Activated naive CD8-positive, alpha-beta T cell treated with anti-CD3 and anti-CD28 coated beads, Interleukin-2, amount 50 U/mL, for 24 hours (primary cell): ENCODE measurements at places on chromosomes 1 and 21.

DNA sequence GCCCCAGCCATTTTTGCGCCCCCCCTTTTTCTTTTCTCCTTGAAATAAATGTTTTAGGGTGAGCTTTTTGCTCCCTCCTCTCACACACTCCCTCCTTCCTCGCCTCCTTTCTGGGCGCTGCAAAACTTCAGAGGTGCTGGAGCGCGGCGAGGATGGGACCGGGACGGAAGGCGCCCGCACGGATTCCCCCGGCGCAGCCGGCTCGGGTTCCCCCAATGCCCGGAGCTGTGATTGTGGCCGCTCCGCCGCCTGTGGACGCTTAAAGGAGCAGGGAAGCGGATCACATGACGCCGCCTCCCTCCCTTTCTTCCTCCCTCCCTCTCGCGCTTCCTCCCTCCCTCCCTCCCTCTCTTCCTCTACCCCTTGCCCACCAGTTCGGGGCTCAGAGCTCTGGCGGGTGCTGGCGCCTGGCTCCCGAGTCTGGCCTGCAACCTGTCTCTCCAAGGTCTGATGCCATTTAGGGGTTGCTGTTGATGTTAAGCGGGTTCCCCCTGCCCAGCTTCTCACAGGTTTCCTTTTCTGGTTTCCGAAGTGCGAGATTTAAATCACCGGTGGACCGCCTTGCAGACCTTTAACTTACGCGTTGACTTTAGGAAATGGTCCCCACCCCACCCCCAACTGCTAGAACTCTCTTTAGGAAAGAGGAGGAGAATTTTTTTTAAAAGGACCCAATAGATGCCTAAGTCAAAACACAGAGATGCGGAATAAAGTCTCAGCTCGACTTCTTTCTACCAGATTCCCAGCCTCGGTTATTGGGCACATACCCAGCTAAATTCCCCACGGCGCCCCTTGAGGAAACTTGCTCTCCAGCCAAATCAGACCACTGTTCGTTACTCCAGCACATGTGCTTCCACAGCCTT is at the start of gene WLS:
WLS (minus strand) TSS at position 235 of the 860 bp plus-strand sequence; CDS start at position 11, 224 bp downstream.
- peak; percentile 8 for DNase-seq

GRCh38 chr1:221203224-221204054 is 324.2 kb downstream of the HLX start:
- peak; percentile 75 for DNase-seq

- DNase-seq = no peak
Measured at GRCh38 chr21:39016740-39017315, 166.4 kb downstream of the PSMG1 start.

GRCh38 chr1:110765640-110766335 is 91.0 kb upstream of the KCNA3 start:
- DNase-seq = peak; percentile 44

GRCh38 chr1:60156371-60156770 is 82.8 kb upstream of the C1orf87 start:
- no peak for DNase-seq

- no peak for DNase-seq
Measured at GRCh38 chr1:208045463-208046260, 134.7 kb upstream of the CD34 start.

GRCh38 chr1:66778969-66779368 is 22.1 kb downstream of the INSL5 start:
- no peak for DNase-seq

- no peak for DNase-seq
Measured at GRCh38 chr1:181504399-181504842, 21.1 kb downstream of the CACNA1E start.

GRCh38 chr1:12532405-12533315 is 85.3 kb downstream of the DHRS3 start:
- DNase-seq = no peak

- DNase-seq = no peak
Measured at GRCh38 chr1:208917723-208918122, 665.8 kb upstream of the CAMK1G start.

- DNase-seq = no peak
Measured at GRCh38 chr1:22196041-22196440, 53.1 kb upstream of the WNT4 start.

DNA sequence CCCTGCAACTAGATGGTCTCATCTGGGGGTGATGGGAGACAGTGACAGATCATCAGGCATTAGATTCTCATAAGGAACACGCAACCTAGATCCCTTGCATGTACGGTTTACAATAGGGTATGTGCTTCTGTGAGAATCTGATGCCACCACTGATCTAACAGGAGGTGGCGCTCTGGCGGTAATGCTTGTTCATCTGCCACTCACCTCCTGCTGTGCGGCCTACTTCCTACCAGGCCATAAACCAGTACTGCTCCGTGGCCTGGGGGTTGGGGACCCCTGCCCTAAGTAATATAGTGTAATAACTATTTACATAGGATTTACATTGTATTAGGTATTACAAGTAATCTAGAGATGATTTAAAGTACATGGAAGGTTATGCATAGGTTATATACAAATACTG is 134.9 kb downstream of the CLEC20A start:
- no peak for DNase-seq

GRCh38 chr1:88502886-88503285 is 181.2 kb upstream of the PKN2 start:
- no peak for DNase-seq

- no peak for DNase-seq
Measured at GRCh38 chr1:154330669-154331068, 5.3 kb downstream of the ATP8B2 start.

GRCh38 chr1:188270497-188270896 is 1441.7 kb downstream of the PLA2G4A start:
- DNase-seq = no peak

DNA sequence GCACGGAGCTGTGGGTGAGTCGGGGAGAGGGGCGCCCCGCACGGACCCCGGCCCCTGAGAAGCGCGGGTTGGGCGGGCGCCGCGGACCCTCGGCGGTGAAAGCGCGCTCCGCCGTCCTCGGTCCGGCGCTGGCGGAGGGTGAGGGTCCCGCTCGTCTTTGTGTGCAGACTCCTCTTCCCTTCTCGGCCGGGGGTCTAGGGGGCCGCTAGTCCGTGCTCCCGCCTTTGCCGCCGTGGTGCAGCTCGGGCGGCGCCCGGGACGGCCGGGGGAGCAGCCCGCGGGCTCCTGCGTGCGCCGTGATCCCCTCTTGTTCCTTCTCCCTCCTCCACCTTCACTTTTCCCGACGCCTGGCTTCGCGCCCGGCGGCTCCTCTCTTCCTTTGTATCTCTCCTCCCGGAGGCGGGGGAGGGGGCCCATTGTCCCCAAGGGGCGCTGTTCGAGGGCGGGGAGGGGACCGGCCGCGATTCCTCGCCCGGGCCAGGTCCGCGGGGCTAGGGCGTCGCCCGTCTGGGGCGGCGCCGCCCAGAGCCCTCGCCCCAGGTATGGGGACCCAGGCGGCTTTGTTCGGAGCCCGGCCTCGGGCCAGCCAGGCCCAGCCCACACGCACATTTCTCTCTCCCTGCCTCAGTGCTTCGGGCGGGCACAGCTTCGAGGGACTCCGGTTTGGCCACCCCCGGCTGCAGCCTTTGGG is 519 bp downstream of the FNBP1L start:
- DNase-seq = no peak

GRCh38 chr1:154344977-154345837 is 19.9 kb downstream of the ATP8B2 start:
- DNase-seq = peak; percentile 76

DNA sequence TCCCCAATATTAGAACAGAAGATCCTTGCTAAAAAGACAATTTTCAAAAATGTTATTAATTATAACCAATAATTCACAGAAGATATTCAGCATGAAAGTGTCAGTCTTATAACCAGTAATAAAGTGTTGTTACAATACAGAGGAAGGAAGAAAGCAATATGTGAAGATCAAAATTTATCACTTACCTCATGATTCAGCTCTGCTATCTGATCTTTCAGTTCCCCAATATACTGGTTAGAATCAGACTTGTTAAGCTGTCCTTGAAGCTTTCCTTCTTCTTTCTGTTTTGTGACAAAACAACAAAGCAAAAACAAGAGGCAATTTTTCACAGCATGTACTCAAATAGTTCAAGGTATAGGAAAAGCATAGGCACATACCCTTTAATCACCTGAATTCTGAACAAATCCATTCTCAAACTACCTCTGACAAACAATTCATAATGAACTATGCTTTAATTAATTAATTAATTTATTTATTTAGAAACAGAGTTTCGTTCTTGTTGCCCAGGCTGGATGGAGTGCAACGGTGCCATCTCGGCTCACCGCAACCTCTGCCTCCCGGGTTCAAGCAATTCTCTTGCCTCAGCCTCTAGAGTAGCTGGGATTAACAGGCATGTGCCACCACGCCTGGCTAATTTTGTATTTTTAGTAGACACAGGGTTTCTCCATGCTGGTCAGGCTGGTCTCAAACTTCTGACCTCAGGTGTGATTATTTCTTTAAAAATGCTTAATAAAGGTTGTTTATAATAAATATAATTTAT is 76.9 kb upstream of the GFI1 start:
- DNase-seq = no peak

DNA sequence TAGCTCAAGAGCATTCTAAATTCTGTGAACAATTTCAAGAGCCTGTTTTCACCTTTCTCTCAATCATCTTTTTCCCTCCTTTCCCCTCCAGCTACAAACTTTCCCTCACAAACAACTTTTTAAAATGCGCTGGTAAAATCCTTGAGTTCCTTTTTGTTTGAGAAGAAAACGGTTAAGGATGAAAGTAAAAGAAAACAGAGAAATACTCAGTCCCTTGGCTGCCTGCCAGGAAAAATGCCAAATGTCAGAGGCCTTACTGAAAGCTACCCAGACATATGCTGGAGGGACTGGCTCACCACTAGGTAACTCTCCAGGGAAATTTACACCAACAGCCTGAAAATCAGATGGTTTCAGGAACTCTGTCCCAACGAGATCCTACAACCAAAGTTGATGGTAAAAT is 11.0 kb upstream of the SERBP1 start:
- peak; percentile 83 for DNase-seq

DNA sequence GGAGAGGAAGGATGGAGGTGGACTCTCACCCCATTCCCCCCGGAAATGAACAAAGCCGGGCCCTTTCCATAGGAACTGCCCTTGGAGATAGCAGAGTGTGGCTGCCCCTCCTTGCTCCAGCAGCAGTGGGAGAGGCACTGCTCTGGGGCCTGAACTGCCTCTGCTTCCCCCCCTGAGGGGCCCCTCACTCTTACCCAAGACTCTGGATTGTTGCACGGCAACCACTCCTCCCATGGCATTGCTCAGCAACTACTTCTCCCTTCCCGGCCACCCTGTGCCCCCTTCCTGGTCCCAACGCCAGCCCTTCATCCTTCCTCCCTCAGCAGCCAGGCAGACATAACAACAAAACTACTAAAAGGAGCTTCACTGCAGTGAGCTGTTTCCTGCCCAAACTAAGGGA is 3.0 kb upstream of the ACKR1 start:
- DNase-seq = no peak

- DNase-seq = no peak
Measured at GRCh38 chr1:71861022-71861421, 421.3 kb downstream of the NEGR1 start.

- no peak for DNase-seq
Measured at GRCh38 chr1:19720973-19721372, 56.3 kb downstream of the HTR6 start.

DNA sequence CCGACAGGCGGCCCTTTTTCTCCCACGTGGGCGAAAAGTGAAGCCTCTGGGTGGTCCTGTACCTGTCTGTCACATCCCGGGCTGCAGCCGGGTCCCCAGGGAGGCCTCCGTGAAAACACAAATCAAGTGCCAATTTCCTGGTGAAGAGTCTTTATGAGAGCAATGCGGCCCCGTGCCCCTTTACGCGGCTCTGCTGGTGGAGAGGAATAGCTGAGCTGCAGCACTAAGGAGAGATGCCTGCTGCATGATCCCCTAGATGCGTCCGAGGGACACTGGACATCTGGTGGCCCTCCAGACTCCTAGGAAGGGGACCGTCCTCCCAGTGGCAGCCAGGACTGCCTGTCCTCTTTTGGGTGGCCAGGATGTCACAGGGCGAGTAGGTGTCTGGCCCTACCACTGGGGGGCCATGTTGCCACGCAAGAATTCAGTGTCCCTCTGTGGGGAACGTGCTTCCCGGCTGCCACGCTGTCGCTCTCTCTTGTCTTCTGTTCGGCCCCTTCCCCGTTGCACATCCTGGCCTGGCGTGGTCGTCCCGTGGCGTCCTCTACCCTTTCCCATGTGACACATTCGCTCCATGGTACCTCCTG is 38.7 kb downstream of the COL18A1 start:
- no peak for DNase-seq

DNA sequence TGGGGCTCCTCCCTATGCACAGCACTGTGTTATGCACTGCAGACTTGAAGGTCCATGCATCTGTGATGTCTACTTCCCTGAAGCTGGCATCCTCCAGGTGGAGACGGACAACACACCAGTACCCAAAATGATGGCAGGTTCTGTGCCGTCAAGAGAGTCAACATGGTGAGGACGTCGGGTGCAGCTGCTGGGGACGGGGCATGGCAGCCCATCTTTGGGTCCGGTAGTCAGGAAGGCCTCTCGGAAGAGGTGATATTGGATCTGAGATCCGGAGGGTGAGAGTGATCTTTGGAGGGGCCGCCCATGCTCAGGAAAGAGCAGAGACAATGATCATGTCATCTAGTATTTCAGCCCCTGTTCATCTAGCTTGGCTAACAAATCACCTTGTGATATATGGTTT is 104.1 kb downstream of the RIPK4 start:
- no peak for DNase-seq

- DNase-seq = no peak
Measured at GRCh38 chr21:32196001-32196400, 82.8 kb downstream of the MIS18A start.

- no peak for DNase-seq
Measured at GRCh38 chr21:46037331-46038325, 56.1 kb downstream of the COL6A1 start.
